LoVo (cell line): ENCODE measurements at places on chromosomes 1 and 21.

GRCh38 chr1:3049905-3050304, 19.1 kb upstream of the PRDM16 start:
- DNase-seq: no peak

DNA sequence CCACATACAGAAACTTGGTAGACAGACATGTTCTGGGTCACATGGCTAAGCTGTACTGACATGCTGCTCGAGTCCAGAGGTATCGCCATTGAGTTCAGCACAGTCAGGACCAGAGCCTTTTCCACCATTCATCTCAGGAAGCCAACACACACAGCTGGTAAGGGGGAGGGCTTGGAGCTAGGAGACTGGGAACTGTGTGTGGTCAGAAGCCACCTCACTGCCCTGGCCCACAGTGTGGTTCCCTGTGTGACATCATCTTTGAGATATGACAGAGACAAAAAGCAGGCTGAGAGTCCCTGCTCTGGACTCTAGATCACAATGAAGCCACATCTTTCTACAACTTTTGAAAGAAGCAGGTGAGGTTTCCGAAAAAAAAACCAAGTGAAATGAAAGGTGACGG, 107.2 kb downstream of the SIM2 start:
- no peak for DNase-seq

DNA sequence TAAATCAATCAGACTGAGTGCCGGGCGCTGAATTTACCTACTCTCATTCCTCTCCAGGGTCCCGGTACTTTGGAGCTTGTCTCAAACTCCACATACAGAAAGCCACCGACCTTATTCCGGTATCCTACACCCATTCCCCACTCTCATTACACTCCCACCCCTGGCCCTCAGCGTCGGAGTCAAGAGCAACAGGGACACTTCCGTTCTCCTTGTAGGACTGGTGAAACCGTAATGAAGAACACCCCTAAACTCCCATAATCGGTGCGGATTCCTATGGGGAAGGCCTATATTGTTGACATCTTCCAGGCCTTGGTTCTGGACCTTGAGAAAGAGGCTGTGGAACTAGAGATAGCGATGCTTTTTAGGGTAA, 798 bp downstream of the ZBED6 start:
- DNase-seq: no peak

- peak; percentile 67 for DNase-seq
Measured at GRCh38 chr1:88801575-88802208, 89.7 kb downstream of the GTF2B start.

DNA sequence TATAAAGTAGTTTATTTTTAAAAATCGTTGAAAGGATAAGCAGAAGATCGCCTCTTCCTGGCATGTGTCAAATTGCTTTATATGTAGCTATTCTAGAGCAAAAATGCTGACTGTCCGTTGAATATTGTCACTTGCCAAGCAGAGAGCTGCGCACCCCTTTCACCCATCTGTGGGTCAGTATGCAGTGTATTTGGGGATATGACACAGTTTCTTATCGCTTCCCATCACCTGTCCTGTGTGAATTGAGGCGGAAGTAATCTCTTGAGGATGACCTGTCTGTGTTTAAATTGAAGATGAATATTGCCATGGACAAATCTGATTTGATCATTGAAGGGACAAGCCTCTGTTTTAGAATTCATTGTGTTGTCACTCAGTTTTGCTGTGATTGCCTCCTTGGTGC, 52.2 kb downstream of the POFUT2 start:
- no peak for DNase-seq

- DNase-seq: no peak
Measured at GRCh38 chr1:171583591-171584201, 38.3 kb upstream of the MYOCOS start.

- DNase-seq: no peak
Measured at GRCh38 chr1:48735796-48736195, 40.9 kb downstream of the BEND5 start.

DNA sequence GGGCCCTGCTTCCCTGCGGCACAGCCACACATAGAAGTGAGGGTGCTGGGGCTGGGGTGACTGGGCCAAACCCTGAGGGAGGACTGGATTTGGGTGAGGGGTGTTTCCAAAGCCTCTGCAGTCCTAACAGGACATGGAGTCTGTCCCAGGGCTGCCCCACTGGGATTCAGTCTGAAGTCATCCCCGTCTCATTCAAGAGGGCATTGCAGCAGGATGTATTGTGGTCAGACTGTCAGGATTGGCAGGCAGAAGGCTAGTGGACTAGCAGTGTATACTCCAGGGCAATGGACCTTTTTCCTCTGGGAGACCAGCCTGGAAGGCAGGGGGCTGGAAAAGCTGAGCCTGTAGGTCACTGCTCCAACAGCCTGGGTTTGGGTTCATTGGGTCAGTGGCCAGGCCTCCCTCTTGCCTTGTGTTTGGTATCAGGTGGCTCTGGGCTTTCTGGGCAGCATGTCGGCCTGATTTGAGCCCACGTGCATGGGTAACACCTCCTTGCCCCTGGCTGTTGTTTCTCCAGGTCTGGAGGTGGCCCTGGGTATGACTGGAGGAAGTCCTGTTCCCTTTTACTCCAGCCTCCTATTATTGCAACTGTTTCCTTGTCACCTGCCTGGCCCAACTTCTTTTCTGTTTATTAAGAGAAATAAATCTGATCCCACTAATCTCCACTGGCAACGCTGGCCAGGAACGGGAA, 41.0 kb upstream of the SYNC start:
- no peak for DNase-seq

DNA sequence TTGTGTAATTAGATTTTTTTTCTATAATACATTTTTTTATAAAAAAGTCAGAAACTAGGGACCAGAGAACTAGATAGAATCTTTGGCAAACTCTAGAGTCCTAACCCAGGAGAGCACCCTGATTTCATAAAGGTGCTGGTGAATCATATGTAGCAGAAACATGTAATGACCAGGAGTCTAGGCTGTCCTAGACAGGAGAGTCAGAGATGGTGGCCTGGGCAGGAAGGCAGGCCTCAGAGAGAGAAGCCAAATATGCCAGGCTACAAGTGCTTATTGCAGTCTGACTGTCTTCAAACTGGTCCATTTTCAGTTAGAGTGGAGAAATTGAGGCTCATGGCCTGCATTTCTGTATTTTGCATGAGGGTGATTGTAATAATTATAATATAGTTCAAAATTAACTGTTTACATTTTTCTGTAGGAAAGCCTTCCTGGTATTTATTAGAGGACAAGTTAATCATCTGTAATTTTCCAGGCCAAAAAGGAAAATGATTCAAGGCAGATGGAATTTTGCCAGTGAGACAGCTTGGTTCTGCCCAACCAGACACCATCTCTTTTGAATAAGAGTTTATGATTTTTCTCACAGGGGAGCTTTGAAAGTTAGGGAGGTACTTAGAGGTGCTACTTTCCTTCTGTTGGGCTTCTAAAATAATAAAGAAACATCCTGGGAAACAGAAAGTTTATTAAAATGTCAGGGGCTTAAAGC, 129.8 kb downstream of the S1PR1 start:
- DNase-seq: no peak

- no peak for DNase-seq
Measured at GRCh38 chr1:39204441-39205081, at the start of gene MACF1. TSS of gene MACF1 (plus strand) at chr1:39204695. CDS start at chr1:39205023, 328 bp downstream.

DNA sequence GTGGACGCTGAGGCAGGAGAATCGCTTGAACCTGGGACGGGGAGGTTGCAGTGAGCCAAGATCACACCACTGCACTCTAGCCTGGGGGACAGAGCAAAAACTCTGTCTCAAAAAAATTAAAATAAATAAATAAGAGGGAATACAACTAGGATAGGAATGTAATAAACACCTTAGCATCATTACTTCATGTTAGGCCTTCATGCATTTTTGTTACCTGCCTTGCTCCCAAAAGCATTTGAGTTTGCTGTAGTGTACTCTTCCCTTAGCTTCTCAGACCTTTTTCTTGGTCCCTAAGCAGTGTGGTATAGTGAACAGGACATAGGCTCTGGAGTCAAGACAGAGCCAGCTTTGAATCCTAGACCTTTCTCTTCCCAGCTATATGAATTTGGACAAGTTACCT, 2.8 kb upstream of the OSCP1 start:
- DNase-seq: no peak

GRCh38 chr1:96211202-96211601, 510.4 kb upstream of the PTBP2 start:
- no peak for DNase-seq

GRCh38 chr1:117584181-117584580, 21.7 kb upstream of the TENT5C start:
- DNase-seq: no peak

DNA sequence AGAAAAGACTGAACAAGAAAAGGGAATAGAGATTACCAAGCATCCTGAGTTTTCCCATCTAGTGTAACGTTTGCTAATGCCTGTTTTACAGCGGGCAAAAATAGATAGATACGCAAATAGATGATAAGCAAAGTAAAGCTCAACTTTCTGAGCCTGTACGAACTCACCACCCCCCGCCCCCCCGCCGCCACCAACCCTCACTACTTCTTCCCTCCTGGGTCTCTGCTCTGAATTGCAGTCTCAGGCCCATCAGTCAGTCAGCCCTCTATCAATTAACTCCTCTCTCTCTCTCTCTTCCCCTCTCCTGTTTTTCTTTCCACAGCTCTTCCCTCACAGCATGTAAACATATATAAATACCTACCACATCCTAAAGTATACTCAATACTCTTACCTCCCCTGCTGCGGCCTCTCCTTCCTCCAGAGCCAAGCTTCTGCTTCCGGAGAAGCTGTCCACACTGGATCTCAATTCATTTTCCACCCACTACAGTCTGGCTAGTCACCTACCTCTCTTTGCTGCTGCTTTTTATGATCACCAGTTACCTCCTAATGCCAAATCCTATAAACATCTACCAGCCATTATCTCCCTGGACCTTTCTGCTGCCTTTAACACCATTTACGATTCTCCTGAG, 64.6 kb downstream of the CAPN2 start:
- no peak for DNase-seq

DNA sequence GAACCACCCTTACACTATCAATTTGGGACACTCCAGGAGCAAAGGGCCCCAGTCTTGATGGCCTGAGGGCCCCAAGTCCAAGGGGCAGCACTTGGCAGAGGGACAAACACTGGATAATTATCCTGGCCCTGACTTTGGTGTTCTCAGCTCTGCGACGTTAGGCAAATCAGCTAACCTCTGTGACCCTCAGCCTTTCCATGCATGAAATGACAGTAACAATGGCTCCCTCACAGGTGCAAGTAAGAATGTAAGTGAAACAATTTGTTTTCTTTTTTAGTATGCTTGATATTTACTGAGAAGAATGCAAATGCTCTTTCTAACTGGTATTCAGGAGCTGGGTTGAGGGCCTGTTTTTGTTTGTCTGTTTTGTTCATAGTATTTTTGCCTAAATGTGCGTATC, 61.6 kb upstream of the PRDX6 start:
- DNase-seq: no peak
